ENCODE measurements at places on chromosomes 13 and 19.

- peak; percentile 92 for DNase-seq
Observed at GRCh38 chr19:57803594-57804325, 11.0 kb downstream of the ZNF552 start.

DNA sequence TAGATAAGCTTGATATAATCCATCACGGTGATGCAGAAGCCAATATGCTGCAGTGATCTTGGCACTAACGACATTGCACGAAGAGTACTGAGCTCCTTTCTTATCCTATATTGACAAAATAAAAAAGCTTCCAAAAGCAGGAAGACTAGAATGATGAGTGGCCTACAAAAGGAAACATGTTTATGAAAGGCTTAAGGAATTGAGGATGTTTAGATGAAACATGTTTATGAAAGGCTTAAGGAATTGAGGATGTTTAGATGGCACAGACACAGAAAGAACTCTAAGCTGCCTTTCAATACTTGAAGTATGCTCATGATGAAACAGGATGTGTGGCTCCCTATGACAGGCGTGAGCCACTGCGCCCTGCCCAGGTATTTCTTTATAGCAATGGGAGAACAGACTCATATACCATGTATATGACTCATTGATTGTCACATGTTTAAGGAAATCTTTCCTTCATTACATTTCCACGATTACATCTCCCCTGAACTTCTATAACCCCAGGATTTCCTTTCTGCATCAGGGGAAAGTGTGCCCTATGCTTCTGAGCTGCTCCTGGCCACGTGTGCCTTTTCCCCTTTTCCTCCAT is 690.8 kb upstream of the ARGLU1 start:
- DNase-seq: no peak

DNA sequence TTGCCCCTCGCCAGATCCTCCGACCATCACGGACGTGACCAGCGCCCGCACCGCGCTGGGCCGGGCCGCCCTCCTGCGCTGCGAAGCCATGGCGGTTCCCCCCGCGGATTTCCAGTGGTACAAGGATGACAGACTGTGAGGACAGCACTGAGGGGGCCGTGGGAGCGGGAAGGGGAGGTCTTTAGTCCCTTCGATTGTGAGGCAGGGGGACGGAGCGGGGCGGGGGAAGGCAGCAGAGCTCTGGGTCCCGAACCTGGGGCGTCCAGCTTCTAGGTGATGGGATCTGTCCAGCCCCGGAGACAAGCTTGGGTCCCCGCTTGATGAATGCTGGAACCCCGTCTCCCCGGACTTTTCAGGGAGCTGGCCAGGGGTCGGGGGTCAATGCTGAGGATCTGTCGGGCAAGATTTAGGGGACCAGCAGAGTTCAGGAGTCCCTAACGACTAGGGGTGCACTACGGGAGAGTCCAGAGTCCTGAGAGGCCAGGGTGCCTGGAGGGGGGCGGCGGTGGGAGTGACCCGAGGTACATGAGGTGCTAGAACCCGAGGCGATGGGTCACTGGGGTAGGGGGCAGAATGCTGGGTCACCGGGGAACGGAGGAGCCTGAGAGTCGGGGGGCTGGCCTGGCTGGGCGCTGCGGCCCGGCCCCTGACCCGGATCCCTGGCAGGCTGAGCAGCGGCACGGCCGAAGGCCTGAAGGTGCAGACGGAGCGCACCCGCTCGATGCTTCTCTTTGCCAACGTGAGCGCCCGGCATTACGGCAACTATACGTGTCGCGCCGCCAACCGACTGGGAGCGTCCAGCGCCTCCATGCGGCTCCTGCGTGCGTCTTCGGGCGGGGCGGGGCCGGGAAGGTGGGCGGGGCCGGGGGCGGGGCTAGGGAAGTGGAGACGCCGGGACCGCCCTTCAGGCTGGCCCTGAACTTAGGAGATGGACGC is 14.6 kb downstream of the VSIG10L start:
- DNase-seq: peak; percentile 74

DNA sequence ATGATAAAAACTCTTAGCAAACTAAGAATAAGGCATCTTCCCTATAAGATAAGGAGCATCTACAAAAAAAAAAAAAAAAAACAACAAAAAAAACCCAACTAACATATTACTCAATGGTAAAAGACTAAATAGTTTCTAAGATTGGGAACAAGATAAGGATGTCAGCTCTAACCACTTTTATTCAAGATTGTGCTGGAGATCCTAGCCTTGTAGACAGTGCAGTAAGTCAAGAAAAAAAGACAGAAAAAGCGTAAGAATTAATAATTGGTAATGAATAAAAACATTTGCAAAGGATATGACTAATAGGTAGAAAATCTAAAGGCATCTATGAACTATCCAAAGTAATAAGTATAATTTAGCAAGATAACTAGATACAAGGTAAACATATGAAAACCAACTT is 33.0 kb downstream of the ZIC2 start:
- DNase-seq: no peak

All from cardiac muscle cell (in vitro differentiated cells and primary cell).